ENCODE measurements at places on chromosomes 13 and 19.

DNA sequence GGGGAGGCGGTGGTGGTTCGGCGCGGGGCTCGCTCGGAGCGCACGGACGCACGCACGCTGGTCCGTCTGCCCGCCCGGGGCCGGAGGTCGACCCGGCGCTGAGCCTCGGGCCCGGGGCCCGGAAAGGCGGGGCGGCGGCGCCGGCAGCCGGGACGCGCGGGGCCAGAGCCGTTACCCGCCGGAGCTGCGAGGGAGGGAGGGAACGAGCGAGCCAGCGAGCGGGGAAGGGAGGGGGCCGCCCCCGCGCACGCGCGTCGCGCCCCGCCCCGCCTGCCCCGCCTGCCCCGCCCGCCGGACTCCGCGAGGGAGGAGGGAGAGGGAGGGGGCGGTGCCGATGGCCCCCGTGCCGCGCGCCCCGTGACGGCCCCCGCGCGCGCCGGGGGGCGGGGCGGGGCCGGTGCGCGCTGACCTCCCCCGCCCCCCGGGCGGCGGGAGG, 15.0 kb downstream of the CIC start:
- no peak for DNase-seq

DNA sequence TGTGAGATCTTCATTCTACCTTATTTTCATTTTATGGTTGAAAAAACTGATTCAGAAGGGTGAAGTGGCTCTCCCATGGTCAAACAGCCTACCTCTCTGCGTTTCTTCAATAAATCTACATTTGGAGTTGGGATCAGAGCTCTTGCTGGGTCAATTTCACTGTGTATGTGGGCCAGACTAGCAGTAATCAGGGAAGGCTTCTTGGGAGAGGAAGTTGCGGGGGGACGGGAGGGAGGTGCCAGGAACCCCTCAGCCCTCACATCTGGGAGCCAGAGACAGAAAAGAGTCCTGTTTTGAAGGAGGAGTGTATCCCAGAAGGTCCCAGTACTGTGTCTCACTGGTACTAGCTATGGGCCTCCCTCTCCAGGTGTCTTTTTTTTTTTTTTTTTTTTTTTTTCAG, 934 bp downstream of the KXD1 start:
- no peak for DNase-seq

DNA sequence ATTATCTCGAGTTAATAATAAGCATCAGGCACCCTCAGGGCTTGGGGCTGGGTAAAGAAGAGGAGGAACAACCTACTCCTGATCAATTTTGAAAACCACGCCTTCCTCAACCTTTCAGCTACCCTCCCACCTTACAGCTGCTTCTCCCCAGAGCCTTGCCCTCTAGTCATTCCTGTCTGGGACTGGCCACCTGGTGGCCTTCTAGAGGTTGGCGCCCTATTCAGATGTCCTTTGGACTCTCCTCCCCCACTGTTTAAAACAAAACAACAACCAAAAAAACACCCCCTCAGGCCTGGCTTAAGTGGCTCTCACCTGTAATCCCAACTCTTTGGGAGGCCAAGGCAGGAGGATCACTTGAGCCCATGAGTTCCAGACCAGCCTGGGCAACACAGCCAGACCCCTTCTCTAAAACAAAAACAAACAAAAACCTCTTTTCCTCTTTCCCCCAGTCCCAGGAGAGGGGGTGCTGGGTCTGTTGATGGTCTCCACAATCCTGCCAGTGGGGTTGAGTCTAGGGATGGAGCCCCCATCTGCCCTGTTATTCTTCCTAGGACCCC, 62.3 kb downstream of the CCDC70 start:
- DNase-seq = no peak

GRCh38 chr13:37216331-37216730, 110.9 kb upstream of the CSNK1A1L start:
- DNase-seq = no peak

DNA sequence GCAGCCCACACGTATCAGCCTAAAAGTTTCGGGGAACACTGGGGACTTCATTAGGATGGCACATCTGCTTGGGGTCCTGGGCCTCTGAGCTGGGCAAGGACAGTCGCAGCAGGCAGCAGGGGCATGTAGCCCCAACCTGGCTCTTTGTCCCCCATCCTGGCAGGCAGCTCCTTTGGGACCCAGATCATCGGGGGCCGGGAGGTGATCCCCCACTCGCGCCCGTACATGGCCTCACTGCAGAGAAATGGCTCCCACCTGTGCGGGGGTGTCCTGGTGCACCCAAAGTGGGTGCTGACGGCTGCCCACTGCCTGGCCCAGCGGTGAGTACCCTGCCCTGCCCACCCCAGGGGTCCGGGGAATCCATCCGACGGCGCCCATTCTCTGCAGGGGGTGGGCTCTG, 3.3 kb downstream of the GZMM start:
- no peak for DNase-seq

- DNase-seq = no peak
Observed at GRCh38 chr19:29804493-29804892, 7.3 kb upstream of the CCNE1 start.

DNA sequence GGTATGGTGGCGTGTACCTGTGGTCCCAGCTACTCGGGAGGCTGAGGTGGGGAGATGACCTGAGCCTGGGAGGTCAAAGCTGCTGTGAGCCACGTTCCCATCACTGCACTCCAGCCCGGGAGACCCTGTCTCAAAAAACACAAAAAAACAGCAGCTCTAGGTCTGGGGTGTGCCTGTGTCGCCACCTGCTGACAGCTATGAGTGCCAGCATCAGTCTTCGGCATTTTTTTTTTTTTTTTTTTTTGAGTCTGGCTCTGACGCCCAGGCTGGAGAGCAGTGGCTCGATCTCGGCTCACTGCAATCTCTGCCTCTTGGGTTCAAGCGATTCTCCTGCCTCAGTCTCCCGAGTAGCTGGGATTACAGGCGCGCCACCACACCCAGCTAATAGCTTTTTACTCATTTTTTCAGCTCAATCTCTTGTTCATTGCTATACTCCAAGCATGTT, 10.1 kb downstream of the AP2S1 start:
- DNase-seq = peak; percentile 2

GRCh38 chr13:28475916-28476725, 18.8 kb downstream of the FLT1 start:
- no peak for DNase-seq

DNA sequence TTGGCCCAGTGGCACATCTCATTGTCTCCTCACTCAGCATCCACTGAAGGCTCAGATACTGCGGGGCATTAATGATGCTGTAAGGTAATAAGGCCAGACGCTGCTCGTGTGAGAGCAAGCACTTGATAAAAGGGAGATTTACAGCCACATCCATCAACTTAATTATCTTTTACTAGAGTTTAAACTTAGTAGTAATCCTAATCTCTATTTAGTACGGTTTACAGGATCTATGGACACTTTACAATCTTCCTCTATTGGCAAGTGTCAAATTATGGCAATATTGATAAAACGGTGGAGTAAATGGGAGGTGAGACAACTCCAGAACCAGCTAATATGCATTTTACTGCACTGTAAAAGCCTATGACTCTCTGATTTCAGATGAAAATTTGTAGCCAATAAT, 192.7 kb upstream of the GPR12 start:
- no peak for DNase-seq

- no peak for DNase-seq
Observed at GRCh38 chr13:45500492-45501174, 35.9 kb downstream of the COG3 start.

DNA sequence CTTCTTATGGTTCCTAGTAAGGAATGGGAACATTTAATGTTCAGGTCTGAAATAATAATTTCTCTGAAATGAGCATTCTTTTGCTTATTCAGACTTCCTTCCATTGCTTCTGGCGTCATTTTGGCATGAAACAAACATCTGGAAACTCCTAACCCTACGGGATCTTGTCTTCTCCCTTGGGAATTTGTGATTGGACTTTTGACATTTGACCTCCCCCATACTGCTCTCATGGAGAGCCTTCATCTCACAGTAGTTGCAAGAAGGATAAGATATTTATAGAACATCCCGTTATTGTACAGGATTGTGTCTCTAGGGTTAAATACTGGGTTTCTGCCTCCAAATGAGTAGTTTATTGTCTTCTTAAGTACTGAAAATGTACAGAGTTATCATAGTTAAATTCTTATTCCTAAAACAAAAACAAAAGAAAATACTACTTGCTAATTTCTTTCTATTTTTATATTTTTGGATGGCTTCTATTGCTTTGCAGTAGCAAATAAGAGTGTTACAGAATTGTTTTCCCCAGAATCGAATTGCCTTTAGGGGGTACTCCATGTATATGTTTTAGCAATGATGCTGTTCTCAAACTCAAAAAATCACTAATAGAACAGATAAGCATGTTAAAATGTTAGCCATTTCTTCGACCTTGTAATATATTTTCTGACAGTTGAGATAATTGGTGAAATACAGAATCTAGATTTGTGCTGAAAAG, 366.8 kb downstream of the DLEU7 start:
- no peak for DNase-seq

DNA sequence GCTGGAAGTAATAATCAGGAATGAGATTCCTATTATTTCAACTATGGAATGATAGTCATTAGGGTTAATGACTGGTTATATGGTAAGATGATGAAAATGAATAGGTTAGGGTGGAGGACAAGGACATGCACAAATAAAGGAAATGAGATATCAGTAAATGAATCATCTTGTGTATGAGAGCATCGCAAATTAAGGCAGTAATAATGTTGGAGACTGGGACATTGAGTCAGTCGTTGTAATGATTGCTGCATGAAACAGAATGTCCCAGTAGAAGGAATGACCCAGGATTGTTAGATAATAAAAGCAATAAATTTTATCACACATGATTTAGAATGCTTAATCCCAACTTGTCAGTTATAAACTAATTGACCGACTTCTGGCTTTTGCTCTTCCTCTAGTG, 1733.7 kb upstream of the PCDH20 start:
- no peak for DNase-seq

GRCh38 chr19:36009220-36009619, 607 bp upstream of the SYNE4 start:
- no peak for DNase-seq

DNA sequence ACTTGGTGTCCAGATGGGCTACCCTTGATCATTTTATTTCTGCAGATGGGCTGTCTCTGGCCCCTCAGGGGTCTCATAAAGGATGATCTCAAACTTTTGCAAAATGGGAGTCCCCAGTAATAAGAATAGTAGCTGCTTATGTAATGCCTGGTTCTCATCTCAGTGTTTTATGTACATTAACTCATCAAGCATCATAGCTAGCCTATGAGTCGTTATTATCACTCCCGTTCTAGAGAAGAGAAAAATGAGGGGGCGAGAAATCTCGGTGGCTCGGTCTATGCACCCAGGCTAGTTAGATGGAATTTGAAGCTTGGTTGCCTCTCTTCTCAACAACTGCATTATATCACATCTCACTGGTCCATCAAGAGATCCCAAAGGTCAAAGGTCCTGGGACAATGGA, 3.4 kb downstream of the CACNG6 start:
- no peak for DNase-seq

GRCh38 chr13:49319551-49319950, 71.8 kb downstream of the CDADC1 start:
- no peak for DNase-seq

DNA sequence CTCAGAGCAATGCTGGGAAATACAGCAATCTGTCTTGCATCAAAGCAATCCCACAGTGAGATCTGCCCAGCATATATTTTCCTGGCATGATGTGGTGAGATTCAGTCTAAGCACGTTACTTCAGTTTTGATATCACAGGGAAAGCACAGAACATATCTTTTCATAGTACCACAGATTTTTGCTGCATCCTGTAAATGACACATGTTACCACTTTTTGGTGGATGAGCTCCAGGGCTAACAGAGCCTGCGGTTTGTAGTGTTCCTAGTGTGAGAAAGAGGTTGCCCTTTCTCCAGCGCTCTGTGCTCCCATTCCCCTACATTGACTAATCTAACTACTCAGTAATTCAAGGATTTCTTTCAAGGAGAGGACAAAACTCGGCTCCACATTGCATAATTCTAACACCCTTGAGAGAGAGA, 409.0 kb downstream of the GPC6 start:
- DNase-seq = no peak

GRCh38 chr13:57739089-57739488, 107.5 kb downstream of the PCDH17 start:
- DNase-seq = no peak

DNA sequence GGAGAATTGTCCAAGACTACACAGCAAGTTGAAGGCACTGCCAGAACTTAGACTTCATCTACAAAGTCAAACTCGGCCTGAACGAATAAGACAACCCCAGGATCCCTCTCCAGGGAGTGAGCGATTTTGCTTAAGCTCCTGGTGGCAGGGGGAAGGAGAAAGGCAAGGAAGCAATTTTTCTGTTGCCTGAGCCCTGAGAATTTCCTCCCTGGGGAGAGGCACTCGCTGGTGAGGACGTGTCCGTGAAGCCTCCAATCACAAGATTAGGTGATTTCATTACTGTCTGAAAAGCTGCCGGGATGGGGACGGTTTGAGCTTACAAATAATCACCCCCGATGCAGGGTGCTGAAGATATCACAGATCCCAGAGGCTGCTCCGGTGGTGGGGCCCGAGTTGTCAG, 45.6 kb downstream of the TINCR start:
- no peak for DNase-seq
